ENCODE measurements at places on chromosomes 4 and X. TPM values are rescaled to one million over a fixed set of nuclear protein-coding genes. Genes with fewer than 3 reads are reported as not detected.

DNA sequence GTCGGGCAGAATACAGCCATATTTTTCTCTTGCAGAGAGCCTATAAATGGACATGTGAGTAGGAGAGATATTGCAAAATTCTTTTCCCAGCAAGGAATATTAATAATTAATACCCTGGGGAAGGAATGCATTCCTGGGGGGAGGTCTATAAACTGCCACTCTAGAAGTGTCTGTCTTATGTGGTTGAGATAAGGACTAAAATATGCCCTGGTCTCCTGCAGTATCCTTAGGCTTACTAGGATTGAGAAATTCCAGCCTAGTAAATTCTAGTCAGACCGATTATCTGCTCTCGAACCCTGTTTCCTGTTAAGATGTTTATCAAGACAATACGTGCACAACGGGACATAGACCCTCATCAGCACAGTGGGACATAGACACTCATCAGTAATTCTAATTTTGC, 872.6 kb downstream of the FSTL5 start:
- H3K27ac ChIP-seq: no peak overlapping the region
- H3K36me3 ChIP-seq: no peaks in the 10 kb centered on the region
- no peak for DNase-seq
- no peaks in the 10 kb centered on the region for H3K4me1 ChIP-seq
- no peak overlapping the region for H3K4me3 ChIP-seq

DNA sequence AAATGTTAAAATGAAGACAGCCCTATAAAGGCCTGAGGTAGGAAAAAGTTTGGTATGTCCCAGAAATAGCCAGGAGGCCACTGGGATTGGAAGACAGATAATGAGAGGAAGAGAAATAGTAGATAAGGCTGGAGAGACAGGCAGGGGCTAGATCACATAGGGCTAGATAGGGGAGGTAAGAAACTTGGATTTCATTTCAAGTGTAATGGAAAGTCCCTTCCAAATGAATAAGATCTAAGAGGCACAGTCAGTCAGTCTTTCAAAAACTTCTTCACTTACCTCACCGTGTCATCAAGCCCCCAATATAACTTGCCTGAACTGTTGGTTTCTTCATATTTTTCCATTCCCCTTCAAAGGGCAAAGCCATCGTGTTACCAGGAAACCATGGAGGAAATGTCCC, 121.8 kb downstream of the SPCS3 start:
- no peak overlapping the region for H3K27ac ChIP-seq
- no peaks in the 10 kb centered on the region for H3K27me3 ChIP-seq
- no peaks in the 10 kb centered on the region for H3K4me1 ChIP-seq
- H3K4me3 ChIP-seq: no peak overlapping the region
- H3K36me3 ChIP-seq: no peaks in the 10 kb centered on the region
- DNase-seq: no peak

DNA sequence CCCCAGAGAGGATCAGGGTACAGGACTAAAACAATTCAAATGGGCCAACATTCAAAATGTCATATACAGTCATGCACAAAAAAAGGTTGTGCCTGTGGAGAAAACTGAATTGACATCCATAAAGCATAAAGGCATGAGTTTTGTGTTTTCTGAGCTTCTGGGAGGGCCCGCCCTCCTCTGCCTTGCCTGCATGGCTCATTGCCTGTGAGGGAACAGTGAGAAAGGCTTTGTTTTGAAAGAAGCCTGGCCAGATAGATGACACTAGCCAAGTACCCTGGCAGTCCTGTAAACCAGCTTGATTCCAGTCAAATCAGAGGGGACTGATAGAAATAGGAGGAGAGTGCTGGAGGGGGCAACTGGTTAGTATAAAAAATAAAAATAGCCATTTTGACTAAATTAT, 194.3 kb downstream of the KIT start:
- no peaks in the 10 kb centered on the region for H3K4me1 ChIP-seq
- no peak for DNase-seq
- no peak overlapping the region for H3K27ac ChIP-seq
- H3K36me3 ChIP-seq: no peaks in the 10 kb centered on the region

- H3K36me3 ChIP-seq: peaks cover 5% of the 10 kb centered on the region
- no peaks in the 10 kb centered on the region for H3K4me1 ChIP-seq
- H3K27ac ChIP-seq: no peak overlapping the region
Observed at GRCh38 chr4:24915121-24915922, 2.5 kb upstream of the CCDC149 start.

DNA sequence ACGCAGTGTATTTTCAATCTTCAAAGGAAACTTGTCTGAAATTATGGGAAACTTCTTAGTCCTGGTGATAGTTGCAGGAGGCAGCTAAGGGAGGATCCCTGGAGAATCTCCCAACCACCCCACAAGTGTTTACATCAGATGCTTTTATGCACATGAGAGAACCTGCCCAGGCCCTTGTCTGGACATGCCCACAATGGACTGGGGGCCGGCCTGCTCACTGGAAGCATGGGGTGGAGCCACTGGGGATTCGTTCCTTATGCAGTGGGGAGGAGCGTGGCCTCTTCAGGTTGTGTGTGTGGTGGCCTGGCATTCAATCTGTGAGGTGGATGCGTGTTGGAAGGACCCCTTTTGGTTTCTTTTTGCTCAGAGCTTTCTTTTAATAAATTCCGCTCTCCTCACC, 398.7 kb upstream of the PPP1R2C start:
- no peaks in the 10 kb centered on the region for H3K36me3 ChIP-seq
- DNase-seq: no peak
- no peaks in the 10 kb centered on the region for H3K27me3 ChIP-seq
- H3K4me1 ChIP-seq: no peaks in the 10 kb centered on the region

DNA sequence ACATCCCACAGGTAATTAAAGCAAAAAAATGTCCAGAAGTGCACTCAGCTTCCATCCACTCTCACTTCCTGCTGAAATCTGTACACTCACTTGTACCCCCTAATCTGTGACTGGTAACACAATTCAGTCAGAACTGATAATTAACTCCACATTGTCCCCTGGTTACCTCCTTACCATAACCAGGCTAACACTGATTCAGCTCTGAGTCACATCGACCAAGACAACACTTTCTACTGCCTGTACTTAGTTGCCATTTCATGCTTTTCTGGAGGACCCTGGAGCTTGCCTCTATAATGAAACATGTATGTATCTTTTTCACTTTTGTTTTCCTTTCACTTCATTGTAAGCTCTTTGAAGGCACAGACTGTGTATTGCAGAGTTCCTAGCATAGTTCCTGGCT, 130.9 kb upstream of the GABRG1 start:
- H3K4me1 ChIP-seq: peaks cover 4% of the 10 kb centered on the region
- H3K36me3 ChIP-seq: no peaks in the 10 kb centered on the region
- no peak for DNase-seq
- no peaks in the 10 kb centered on the region for H3K27me3 ChIP-seq
- no peak overlapping the region for H3K27ac ChIP-seq
- no peak overlapping the region for H3K4me3 ChIP-seq

- no peak for DNase-seq
- H3K4me1 ChIP-seq: no peaks in the 10 kb centered on the region
- H3K36me3 ChIP-seq: peaks cover 4% of the 10 kb centered on the region
- no peak overlapping the region for H3K4me3 ChIP-seq
Observed at GRCh38 chr4:39626261-39626660, 12.4 kb downstream of the SMIM14 start.

DNA sequence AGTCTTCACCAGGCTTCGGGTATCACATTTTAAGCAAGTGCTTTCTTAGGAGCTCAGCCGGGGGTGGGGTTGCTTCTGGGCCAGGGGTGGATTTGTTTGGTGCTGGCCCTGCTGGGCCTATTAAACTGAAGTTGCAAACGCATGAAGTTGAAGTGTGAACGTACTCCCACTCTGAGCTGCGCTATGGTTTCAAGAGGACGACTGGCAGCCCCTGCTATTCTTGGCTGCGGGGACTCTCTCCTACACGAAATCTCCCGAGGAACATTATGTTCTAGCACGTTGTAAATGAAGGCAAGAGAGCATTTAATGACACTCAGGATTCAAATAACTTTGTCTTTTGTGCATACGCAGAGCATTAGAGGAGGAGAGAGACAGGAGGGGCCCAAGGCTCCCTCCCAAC, 401.3 kb upstream of the BOD1L1 start:
- H3K36me3 ChIP-seq: no peaks in the 10 kb centered on the region
- H3K27me3 ChIP-seq: no peaks in the 10 kb centered on the region
- H3K27ac ChIP-seq: no peak overlapping the region
- H3K4me1 ChIP-seq: no peaks in the 10 kb centered on the region

GBA3 gene
- 0.34 TPM for total RNA-seq

DNA sequence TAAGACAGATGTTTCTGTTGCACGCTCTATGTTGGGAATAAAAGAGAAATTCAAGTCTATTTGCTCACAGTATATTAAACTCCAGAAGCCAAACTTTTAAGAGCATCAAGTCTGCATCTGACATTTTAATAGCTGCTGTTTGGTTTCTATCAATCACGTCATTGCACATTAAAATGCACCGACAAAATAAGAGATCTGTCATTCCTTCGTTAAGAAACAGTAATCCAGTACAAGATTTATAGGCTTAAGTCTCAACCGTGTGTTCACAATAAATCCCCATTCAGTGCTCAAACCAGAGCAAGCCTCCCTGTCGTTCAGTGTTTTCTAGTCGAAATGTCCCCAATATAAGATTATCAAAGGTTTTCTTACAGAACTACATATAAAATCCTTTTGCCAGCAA, 89.0 kb upstream of the BMPR1B start:
- H3K4me3 ChIP-seq: no peak overlapping the region
- no peaks in the 10 kb centered on the region for H3K36me3 ChIP-seq
- no peak for DNase-seq
- H3K27ac ChIP-seq: no peak overlapping the region
- no peaks in the 10 kb centered on the region for H3K27me3 ChIP-seq

DNA sequence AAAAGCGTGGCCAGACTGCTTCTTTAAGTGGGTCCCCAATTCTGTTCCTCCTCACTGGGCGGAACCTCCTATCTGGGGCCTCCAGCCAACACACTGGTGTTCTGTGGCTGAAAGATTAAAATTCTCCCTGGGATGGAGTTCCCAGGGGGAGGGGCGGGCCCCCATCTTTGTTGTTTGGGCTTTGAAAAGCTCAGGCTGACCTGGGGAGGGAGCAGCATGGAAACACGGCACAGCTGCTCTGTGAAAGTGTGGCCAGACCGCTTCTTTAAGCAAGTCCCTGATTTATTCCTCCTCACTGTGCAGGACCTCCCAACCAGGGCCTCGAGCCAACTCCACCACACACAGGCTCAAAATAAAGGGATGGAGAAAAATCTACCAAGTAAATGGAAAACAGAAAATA, 219.5 kb downstream of the TMEM47 start:
- peak; percentile 51 for DNase-seq
- no peaks in the 10 kb centered on the region for H3K27me3 ChIP-seq
- no peak overlapping the region for H3K27ac ChIP-seq
- no peaks in the 10 kb centered on the region for H3K4me1 ChIP-seq
- H3K36me3 ChIP-seq: no peaks in the 10 kb centered on the region

DNA sequence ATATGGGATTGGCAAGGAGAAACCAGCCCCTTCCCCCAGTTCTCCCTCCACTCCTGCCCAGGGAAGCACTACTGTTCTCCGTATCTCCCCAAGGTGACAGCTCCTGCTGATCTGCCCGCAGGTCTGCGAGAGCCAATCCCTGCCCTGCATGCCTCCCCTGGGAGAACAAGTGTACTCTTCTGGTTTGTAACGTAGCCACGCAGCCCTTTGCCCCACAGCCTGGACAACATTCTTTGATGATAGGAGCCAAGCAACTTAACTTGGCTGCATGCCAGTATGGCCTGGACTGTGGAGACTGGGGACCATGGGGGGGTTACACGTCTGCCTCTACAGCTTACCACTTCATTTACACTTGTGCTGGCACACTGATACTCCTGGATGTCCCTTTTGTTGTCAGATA, 2.0 kb downstream of the STBD1 start:
- H3K4me3 ChIP-seq: no peak overlapping the region
- no peaks in the 10 kb centered on the region for H3K27me3 ChIP-seq
- H3K27ac ChIP-seq: peak overlapping the region; percentile 52
- peaks cover 17% of the 10 kb centered on the region for H3K4me1 ChIP-seq
- no peaks in the 10 kb centered on the region for H3K36me3 ChIP-seq

CXCL11 gene
- total RNA-seq: not detected

DNA sequence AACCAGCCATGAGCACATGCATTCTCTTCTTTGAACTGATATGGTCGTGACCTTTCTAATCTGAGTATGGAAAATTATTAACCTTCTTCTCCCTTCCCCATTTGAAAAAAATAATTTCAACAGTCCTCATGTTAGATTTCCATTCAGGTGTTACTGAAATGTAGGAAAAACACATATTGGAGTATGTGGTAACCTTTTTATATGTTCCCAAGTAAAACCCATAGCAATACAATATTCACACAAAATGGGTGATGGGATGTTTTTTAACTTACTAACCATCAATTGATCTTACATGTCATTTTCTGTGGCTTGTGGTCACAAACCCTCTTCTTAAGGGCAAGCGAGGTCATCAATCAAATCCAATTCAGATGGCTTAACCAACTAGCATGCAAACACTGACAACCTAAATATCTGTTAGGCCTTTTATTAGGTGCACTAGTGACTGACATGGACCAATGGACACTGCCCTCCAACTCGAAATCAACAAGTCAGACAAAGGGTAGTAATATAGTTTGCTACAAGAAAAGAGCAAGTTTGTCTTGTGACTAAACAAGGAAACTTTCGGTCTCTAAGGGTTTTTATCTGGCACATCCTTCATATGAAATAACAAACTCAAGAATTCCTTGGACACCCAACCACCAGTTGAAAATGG, 74.3 kb downstream of the CAMK2D start:
- no peaks in the 10 kb centered on the region for H3K36me3 ChIP-seq
- H3K27me3 ChIP-seq: no peaks in the 10 kb centered on the region

GRCh38 chrX:24030597-24030996, 3.6 kb upstream of the KLHL15 start:
- no peaks in the 10 kb centered on the region for H3K4me1 ChIP-seq
- no peak overlapping the region for H3K27ac ChIP-seq
- DNase-seq: no peak
- H3K36me3 ChIP-seq: no peaks in the 10 kb centered on the region
- H3K4me3 ChIP-seq: no peak overlapping the region

CLIC2 gene
- total RNA-seq: 31.5 TPM

- H3K4me1 ChIP-seq: peaks cover 2% of the 10 kb centered on the region
- no peak overlapping the region for H3K27ac ChIP-seq
- peak overlapping the region; percentile 56 for H3K4me3 ChIP-seq
- DNase-seq: peak; percentile 63
- no peaks in the 10 kb centered on the region for H3K36me3 ChIP-seq
Observed at GRCh38 chr4:185470501-185471195, 885 bp downstream of the CCDC110 start.

SCRG1 gene
- total RNA-seq: 0.06 TPM

- H3K4me1 ChIP-seq: no peaks in the 10 kb centered on the region
- peaks cover 5% of the 10 kb centered on the region for H3K27me3 ChIP-seq
- no peak overlapping the region for H3K4me3 ChIP-seq
- no peak overlapping the region for H3K27ac ChIP-seq
- no peak for DNase-seq
Observed at GRCh38 chrX:150940844-150941495, 42.2 kb upstream of the HMGB3 start.

UGT2B10 gene
- not detected for total RNA-seq

GRCh38 chr4:16942491-16942890, 44.0 kb upstream of the LDB2 start:
- no peak overlapping the region for H3K27ac ChIP-seq
- H3K27me3 ChIP-seq: no peaks in the 10 kb centered on the region
- no peaks in the 10 kb centered on the region for H3K36me3 ChIP-seq
- H3K4me3 ChIP-seq: no peak overlapping the region
- DNase-seq: no peak

GAGE12H gene
- total RNA-seq: not detected

ADRA2C gene
- total RNA-seq: 5.4 TPM

Measured in lung (tissue), 17 donors.